ENCODE measurements at places on chromosomes 1 and 21.

DNA sequence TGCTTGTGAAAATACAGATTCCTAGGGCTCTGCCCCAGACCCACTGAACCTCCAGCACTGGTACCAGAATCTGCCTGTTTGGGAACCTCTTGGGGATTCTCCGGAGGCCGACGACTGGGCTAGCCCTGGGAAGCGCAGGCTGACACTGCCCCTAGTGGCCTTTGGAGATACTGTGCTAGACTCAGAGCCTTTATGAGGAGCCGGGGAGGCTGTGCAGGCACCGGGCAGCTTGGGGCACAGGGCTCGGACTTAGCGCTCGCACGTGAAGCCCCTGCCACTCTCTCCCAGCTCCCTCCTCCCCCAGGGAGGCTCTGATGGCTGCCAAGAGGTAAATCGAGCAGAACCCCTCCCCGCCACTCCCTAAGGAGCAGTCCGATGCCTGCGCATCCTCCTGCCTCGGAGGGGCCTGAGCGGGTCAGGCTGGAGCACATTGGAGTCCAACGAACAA is 144.6 kb upstream of the TNR start:
- no peak for DNase-seq

DNA sequence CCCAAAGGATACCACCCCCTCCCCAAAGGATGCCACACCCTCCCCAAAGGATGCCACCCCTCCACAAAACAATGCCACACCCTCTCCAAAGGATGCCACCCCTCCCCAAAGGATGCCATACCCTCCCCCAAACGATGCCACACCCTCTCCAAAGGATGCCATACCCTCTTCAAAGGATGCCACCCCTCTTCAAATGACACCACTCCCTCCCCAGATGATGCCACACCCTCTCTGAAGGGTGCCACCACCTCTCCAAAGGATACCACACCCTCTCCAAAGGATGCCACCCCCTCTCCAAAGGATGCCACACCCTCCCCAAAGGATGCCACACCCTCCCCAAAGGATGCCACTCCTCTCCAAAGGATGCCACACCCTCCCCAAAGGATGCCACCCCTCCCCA is 21.6 kb upstream of the TRIM17 start:
- no peak for DNase-seq

DNA sequence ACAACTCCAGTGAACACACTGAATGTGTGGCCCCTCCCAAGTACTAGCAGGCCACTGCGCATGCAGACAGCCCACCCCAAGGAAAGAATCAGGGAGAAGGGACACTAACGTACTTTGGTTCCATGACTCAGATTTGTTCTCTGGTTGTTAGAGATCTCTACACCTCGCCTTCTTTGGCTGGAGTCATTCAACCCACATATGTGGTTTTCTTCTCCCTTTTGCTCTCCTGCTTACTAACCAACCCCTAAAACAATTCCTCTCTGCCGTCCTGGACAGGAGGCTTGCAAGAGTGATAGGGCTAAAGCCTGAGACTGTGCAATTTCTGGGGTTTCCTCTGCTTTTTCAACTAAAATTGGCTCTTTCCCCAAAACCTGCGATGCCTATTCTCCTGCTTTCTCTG is 5.7 kb upstream of the CD48 start:
- no peak for DNase-seq

GRCh38 chr1:227774821-227775661 is 39.8 kb downstream of the SNAP47 start:
- no peak for DNase-seq

GRCh38 chr1:201331166-201331565 is 46.3 kb downstream of the TNNT2 start:
- no peak for DNase-seq

DNA sequence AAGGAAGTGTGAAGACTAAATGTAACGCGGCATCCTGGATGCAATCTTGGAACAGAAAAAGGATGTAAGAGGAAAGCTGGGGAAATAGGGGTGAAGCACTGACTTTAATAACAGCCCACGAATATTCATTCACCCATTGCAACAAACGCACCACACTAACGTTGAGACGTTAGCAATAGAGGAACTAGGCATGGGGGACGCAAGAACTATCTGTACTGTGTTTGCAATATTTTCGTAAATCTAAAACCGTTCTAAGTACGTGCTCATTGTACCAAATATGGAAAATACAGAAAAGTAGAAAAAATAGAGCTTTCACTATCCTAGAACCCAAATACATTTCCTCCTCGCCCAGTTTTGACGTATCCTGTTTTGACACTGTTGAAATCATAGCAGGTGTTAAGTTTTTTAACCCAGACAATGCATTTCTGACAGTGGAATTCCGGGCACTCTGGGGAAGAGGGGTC is 3.9 kb downstream of the LAPTM5 start:
- DNase-seq = no peak

GRCh38 chr1:225697428-225697827 is 44.5 kb upstream of the ENAH start:
- no peak for DNase-seq

DNA sequence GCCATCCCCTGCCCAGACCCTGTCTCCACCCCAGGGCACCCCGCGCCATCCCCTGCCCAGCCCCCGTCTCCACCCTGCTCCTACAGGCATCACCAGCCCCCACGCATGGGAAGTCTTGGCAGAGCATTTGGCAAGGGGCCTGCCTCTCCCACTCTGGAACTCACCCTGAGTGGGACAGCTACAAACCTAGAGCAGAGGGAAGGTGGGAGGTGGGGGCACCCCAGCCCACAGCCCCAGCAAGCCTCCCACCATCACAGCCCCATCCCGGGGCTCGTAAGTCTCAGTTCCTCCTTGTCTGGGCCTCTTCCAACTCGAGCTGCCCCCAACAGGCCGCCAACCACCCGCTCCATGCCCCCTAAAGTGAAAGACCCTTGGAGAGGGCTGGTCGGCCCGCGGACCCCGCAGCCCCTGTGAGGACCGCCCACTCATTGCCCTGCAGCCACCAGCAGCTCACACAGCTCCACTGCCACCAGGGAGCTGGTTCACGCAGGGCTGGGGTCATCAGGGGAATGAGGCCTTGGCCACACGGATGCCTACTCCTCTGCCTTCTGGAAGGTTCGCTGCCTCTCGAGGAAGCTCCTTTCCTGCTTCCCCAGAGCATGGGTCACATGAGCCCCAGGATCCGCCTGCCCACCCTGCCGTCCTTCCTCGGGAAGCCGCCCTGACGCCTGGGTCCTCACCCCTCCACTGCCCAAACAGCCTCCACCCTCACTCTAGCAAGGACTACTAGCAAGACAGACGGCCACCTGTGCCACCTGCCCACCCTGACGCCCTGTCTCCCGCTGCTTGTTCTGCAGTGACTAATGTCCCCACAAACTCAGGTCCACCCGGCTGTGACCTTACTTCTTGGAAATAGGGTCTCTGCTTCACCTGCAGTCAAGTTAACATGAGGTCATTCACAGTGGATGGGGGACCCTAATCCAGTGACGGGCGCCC is 14.4 kb downstream of the MEGF6 start:
- no peak for DNase-seq

DNA sequence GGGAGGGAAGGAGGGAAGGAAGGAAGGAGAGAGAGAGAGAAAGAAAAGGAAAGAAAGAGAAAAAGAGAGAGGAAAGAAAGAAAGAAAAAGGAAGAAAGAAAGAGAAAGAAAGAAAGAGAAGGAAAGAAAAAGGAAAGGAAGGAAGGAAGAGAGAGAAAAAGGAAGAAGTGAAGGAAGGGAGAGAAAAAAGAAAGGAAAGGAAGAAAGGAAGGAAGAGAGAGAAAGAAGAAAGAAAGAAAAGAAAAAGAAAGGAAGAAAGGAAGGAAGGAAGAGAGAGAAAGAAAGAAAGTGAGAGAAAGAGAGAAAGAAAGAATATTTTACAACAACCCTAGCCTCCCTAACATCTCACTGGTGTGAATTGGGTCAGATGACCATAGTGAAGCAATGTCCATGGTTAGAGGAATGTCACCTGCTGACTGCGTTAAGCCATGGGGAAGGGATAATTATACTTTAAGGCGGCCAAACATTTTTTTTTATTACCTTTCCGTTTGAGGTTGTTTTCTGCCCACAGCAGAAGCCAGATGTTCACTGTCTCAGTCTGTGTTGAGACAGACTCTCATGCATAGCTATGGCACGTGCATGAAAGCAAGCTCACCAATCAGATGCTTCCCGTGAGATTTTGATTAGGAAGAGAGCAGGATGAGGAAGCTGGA is 76.4 kb downstream of the SNRPE start:
- no peak for DNase-seq

GRCh38 chr1:234942879-234943506 is 185.6 kb downstream of the TOMM20 start:
- DNase-seq = no peak

GRCh38 chr1:20344738-20345137 is 54.1 kb downstream of the VWA5B1 start:
- no peak for DNase-seq

- DNase-seq = no peak
Observed at GRCh38 chr1:121558514-121558913, 373.7 kb downstream of the SRGAP2C start.

GRCh38 chr1:246921481-246921880 is 10.3 kb downstream of the AHCTF1 start:
- no peak for DNase-seq

- no peak for DNase-seq
Observed at GRCh38 chr1:8232036-8232757, 85.7 kb upstream of the SLC45A1 start.

- no peak for DNase-seq
Observed at GRCh38 chr1:219405531-219406331, 207.2 kb downstream of the ZC3H11B start.

GRCh38 chr1:81071969-81072753 is 728.6 kb upstream of the ADGRL2 start:
- no peak for DNase-seq

GRCh38 chr1:65425697-65426096 is 5.2 kb downstream of the LEPR start:
- DNase-seq = no peak

DNA sequence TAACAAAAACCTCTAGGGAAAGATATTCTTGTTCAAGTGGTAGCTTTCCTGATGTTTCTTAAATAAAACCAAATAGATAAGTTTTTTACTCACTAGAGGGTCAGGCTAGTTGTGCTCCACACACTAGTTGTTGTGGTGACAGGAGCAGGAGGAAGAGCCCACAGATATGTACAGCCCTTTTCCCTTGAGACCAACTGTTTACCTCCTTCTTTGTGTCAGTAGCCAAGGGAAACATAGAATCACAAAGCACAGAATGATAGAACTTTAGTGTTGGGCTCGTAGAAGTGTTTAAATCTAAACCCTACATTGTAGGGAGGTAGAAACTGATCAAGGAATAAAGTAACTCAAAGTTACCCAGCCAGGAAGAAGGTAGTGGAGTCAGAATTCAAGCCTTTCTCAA is 309.0 kb downstream of the CTH start:
- no peak for DNase-seq

DNA sequence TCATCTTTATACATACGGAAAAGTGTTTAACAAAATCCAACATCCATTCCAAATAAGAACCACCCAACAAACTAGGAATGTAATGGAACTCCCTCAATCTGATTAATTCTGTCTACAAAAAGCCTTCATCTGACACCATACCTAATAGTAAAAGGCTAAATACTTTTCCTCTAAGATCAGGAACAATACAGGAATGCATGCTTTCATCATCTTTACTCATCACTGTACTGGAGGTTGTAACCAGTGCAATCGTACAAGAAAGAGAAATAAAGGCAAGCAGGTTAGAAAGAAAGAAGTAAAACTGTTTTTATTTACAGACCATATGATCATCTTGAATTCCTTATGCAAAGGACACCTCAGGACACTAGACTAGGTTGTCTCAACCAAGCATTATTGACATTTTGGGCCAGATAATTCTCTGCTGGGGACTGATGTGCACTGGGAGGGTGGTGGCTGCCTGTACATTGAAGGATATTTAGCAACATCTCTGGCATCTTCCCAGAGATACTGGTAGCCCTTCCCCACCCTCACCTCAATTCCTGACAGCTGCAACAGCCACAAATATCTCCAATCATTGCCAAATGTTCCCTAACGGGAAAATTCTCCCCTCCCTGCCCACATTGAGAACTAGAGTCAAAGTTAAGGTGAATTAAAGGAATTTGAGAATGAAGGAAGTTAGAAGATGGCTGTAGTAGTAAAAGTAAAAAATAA is 30.6 kb upstream of the INSL5 start:
- no peak for DNase-seq

- DNase-seq = no peak
Observed at GRCh38 chr1:207088161-207088560, 499 bp upstream of the C4BPB start.

DNA sequence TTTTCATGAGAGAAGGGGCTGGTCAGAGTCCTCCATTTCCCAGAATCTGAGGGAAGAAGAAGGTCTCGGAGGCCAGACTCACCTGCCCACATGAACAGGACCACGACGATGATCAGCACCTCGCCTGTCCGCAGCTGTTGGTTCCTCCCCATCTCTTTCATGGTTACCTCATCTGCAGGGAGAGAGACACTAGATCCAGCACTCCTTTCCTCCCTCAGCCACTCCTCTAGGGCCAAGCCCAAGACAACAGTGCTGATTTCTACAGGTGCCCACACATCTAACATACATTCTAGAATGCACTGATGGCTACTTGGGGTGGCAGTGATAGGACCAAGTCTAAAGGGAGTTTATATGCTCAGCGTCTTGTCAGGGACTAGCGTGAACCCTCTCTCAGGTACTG is 3.0 kb downstream of the FNDC5 start:
- no peak for DNase-seq

- no peak for DNase-seq
Observed at GRCh38 chr1:177800400-177801088, 169.3 kb downstream of the SEC16B start.

DNA sequence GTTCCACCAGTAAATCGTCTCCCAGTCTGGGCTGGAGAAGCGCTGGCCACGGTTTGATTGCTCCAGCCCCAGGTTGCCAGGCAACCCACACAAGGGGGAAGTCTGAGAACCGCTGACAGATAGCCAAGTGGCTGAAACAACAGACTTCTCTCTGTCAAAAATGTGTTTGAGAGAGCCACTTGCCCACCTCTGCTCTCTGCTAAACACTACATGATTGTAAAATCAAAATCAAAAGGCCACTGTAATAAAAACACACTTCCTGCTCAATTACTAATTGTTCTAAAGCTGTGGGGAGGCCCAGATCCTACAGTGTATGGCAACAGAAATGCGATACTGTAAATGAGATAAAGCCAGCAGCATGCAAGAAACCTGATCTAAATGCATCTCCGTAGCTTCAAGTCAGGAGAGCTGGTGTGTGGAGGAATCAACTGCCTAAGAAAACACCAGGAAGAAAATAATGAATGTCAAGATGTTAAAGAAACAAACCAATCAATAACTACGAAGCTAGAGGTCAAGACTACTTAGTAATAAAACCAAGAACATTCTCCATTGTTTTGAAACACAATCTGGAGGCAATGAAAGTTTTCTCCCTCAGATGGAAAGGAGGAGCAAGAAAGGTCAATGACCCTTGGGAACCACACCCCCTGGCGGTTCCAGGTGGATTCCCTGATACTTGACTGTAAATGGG is 121.2 kb downstream of the SLC45A1 start:
- DNase-seq = no peak

GRCh38 chr1:22892789-22893188 is 79.9 kb downstream of the LACTBL1 start:
- DNase-seq = no peak

DNA sequence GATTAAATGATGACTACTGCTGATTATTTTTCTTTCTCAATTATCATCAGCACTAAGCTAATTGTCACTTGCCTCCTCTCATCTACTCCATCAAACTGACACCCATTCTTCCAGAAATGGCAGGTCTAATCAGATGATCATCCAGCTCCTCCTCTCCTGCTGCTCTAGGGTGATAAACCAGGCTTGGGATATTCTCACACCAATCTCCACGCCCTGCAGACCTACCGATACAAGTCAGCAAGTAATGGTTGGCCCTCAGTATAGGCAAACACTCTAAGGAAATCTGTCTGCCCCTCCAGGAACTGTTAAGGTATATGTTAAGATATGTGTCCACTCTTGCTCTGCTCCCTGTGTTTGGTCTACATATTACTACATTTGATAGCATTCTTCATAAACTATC is 36.3 kb upstream of the C1orf21 start:
- no peak for DNase-seq
